ENCODE measurements at places on chromosomes 2 and 18.

DNA sequence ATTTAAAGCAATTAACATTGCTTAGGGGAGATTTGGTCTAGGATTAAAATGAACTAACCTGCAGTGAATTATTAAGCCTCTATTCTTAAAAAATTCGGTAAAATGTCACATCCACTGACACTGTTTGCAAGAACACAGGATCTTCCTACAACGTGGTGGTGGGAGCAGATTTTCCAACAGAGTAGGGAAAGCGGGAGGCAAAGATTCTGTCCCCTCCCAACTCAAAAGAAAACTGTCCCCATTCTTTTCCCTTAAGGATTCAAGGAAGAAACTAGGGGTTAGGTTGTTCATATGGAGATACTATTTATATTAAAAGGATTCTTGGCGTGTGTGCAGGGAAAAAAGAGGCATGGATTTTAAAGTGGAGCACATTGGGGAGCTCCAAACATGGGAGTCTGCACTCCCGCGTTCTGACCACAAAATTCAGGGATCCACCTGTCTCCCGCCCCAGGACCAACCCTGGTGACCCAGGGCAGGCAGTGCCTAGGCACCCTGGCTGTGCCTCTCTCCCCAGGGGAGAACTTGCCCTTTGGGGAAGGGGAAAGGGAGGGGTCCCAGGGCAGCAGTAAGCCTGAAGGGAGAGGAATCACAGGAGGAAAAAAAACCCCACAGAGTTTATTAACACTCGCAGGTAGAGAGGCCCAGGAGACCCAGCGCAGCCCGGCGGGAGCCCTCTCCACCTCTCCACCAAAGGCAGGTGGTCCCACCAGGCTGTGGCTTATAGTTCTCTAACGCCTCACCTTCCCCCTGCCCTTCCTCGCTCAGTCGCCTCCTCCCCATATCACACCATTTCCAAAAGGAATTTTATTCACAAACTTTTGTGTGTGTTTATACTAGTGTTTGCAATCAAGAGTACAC lies 2.3 kb downstream of the PTGR3 start:
- no peak for DNase-seq

DNA sequence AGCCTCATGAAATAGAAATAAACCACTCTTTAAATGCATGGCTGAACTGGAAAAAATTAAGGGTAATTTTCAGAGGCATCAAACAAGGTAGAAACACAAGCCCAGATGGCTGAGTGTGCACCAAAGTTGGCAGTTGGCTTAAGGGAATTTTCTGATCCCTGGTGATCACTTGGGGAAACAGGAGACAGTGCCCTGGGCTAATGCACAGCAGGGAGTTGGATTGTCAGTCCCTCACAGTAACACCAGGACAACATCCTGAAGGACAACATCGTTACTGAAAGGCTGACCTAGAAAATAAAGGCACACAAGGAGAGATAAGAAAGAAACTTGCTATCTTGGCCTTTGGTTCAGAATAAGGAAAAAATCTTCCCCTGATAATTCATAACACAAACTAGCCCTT lies 417.0 kb downstream of the SLC4A3 start:
- DNase-seq: no peak

DNA sequence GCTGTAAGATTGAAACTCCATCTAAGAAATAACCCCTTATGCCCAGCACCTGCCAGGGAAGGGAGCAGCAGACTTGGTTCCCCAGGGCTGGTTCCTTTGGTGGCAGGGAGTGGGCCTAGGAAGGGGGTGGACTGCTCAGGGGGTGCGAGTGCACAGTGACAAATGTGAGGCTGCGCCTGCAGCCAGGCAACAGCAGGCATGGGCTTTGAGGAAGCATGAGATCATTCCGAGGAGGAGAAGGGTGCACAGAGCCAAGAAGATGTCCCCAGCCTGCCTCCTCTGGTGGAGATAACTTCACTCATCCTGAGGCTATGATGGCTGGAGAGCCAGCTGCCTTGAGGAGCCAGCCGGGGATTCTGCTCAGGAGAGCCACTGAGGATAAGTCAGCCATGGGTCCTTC lies 158.0 kb downstream of the CAPN13 start:
- no peak for DNase-seq

- DNase-seq: no peak
Measured at GRCh38 chr18:22974707-22975106, 41.6 kb downstream of the RBBP8 start.

GRCh38 chr18:61917818-61918217 lies 25.0 kb upstream of the RNF152 start:
- DNase-seq: no peak

GRCh38 chr2:51795248-51795888 lies 763.4 kb upstream of the NRXN1 start:
- DNase-seq: no peak
